Stimulated activated CD4-positive, alpha-beta T cell treated with anti-CD3 and anti-CD28 coated beads, Interleukin-4, amount 100 ng/mL, for 1 hour (primary cell): ENCODE measurements at places on chromosomes 5 and 9.

DNA sequence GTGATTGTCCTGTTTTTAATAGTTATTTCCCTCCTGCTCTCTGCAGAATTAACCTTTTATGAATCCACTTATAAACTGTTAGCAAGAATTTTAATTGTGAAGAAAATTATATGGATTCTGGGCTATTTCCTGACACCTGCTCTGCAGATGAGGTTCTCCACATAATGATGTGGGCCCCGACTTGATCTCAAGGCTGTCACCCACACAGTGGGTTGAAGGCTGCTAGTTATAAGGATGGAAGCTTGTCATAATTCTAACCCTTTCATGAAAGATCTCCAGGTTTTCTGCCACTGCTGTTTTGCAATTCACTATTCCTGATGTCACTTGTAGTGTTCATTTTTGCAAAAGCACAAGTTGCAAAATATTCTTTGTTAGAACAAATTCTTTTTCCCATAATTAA lies 69.1 kb upstream of the MAN2A1 start:
- no peak for DNase-seq

DNA sequence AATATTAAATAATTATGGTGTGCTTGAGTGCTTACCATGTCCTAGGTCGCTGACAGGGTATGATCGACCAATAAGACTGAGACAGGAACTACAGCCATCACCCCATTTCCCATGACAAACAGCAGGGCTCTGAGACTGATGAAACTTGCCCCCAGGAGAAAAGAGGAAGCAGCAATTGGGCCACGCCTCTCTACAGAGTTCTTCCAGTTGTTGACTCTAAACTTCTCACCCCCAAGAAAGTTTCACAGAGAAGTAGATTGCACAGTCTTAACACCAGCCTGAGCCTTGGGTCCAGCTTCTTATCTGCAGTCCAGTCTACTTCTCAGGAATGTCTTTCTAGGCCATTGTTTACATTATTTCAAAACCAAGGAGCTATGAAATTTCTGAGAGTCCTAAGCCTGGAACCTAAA lies 182.2 kb upstream of the ANKRD55 start:
- DNase-seq, result no peak

DNA sequence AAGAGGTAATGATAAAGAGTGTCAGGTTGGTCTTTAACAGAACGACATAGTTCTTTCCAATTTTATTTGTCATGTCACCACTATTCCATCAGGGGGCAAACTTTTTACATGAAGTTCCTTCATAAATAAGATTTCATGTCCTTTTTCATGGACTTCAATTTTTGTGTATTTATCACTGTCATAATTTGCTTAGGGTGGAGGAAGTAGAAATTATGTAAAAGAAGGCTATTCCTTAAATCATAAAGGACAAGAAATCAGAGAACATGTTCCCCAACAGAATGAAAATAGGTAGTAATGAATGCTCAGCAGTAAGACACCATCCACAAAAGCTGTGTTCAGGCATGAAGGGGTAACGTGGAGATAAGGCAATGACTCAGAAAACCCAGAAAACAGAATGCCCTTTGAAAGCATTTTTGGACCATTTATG lies 72.7 kb downstream of the ZFAND5 start:
- DNase-seq, result no peak

DNA sequence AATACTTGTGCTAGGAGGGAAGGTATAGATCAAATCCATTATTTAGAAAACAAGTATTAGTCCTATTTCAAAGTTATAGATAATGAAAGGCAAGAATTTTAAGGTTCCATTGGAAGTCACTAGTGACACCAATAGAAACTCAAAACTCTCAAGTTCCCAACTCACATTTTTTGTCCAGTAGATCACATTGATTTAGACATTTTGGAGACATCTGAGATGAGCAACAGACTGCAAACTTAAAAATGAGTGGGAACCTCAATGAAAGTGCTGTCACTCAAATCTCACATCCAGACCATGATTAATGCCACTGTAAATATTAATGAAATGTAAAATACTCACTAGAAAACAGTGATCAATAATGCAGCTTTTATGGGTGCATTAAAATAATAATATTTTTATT lies 405.0 kb downstream of the ENC1 start:
- no peak for DNase-seq

DNA sequence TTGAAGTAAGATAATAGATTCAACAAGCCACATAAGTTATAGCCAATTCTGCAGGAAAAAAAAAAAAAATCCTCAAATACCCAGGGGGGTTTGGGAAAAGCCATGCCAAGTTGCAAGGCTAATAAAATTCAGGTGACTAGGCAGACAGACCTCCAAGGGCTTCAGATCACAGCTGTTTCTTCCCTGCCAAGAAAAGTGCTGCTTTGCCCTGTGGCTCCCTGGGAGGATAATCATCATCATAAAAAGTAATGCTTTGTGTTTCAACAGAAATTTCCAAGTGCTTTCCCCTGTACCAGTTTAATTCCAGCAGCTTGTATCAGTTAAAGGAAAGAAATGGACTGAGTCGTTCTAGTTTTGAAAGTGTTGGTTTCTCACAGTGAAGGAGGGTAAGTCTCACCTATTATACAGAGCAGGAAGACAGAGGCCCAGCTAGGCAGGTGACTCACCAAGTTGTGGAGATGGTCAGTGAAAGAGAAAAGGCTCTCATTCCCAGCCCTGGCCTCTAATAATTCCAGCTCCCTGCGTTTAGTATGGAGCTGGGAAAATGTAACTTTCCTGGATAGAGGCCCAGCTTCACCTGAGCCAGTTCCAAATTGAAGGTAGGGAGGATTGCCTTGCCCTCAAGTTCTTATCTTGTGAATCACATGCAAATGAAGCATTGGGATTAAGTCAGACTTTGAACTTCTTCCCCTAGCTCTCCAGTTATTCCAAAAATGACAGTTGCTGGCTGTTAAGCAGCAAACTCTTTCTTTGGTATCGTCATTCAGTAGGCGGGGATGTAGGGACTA lies 263.4 kb downstream of the GRIA1 start:
- DNase-seq, result no peak
